Fibroblast of skin of right biceps (primary cell): ENCODE measurements at places on chromosomes 1 and 21.
A peak's percentile ranks its signal among the peaks of the same experiment; 100 is the strongest.

GRCh38 chr1:151060007-151060656 lies at the start of gene MLLT11:
TSS of gene MLLT11 (plus strand) at chr1:151060397. CDS start at chr1:151067225, 6,828 bp downstream.
- DNase-seq, result peak; percentile 85

- no peak for DNase-seq
These were observed 2.1 kb upstream of the KLHDC9 start for GRCh38 chr1:161096015-161096414.

DNA sequence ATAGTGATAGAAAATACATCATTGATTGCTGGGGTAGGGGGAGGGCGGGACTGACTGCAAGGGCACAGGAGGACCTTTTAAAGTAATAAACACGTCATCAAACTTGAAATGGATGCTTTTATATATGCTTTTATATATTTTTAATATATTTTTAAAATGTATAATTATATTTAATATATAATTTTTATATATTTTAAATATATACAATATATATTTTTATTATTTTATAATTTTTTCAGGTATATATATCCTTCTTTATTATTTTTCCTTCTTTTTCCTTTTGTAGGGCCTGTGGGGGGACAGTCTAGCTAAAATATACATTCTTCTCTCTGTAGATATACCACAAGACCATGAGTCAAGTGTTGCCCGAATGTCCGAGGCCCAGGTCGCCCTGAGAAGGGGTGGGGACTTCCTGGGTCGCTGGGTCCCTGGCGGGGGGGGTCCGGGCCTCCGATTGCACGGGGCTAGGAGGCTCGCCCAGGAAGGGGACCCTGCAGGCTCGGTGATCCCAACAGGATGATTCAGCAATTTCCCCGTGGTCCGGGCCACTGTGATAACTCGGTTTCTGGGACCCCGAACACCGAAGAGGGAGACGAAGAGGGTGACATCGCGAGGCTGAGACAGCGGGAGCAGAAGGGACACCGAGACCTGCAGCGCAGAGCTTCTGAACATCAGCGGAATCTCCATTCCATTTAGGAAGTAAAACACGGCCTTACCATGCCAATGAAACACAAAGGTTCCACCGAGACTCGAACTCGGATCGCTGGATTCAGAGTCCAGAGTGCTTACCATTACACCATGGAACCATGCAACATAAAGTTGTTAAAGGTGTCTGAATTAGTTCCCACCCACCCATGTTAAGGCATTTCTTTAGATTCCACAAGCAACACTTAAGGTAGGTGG lies 112.5 kb upstream of the NBPF11 start:
- peak; percentile 89 for DNase-seq

GRCh38 chr21:25467896-25468295 lies 139.4 kb downstream of the MRPL39 start:
- DNase-seq, result no peak
